ENCODE measurements at places on chromosomes 7 and 10. TPM values are rescaled to one million over a fixed set of nuclear protein-coding genes. Genes with fewer than 3 reads are reported as not detected.

- no peak for DNase-seq
Observed at GRCh38 chr7:20269726-20270125, 52.5 kb upstream of the MACC1 start.

DNA sequence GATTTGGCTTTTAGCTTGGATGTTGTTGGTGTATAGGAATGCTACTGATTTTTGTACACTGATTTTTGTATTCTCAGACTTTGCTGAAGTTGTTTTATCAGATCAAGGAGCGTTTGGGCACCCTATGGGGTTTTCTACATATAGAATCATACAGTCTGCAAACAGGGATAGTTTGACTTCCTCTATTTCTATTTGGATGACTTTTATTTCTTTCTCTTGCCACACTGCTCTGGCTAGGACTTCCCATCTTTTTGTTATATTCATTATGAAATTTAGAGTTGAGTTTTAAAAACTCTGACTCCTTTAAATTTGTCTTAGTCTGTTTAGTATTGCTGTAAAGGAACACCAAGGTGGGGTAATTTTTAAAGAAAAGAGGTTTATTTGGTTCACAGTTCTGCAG is 4.7 kb downstream of the ZNF786 start:
- no peak for DNase-seq

- DNase-seq: no peak
Observed at GRCh38 chr7:112400141-112400540, 50.1 kb upstream of the IFRD1 start.

DNA sequence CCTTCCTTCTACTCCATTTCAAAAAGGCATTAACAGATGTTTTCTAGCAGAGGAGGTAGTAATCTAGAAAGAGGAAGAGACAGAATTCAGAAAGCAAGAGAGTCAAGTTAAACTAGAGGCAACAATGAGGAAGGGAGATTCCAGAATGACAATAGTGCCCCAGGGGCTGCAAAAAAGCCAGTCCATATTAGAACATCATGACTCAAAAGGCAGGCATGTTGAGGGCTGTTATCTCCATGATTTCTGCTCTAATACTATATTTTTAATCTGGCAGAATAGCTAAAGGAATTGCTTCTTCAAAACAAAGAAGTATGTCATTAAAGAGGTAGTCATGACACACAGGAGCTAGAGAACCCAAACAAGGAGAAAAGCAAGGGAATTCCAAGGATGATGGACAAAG is 599.6 kb downstream of the INHBA start:
- DNase-seq: no peak

DNA sequence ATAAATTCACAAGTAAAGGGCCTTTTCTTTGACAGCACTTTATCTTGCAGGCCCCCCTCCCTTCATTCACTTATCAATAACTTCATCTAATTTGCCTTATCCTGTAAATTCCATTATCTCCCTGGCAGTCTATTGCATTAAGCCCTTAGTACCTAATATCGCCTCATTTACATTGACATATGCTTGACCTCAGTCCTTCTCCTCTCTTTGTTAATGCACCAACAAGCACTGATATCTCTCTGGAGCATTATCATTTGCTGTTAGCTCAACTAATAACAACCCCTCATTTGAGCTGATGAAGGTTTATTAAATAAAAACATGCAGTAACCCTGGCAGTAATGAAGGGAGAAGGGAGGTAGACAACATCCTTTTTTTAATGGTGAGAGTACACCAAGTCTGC is 46.8 kb downstream of the EXOC4 start:
- no peak for DNase-seq

DNA sequence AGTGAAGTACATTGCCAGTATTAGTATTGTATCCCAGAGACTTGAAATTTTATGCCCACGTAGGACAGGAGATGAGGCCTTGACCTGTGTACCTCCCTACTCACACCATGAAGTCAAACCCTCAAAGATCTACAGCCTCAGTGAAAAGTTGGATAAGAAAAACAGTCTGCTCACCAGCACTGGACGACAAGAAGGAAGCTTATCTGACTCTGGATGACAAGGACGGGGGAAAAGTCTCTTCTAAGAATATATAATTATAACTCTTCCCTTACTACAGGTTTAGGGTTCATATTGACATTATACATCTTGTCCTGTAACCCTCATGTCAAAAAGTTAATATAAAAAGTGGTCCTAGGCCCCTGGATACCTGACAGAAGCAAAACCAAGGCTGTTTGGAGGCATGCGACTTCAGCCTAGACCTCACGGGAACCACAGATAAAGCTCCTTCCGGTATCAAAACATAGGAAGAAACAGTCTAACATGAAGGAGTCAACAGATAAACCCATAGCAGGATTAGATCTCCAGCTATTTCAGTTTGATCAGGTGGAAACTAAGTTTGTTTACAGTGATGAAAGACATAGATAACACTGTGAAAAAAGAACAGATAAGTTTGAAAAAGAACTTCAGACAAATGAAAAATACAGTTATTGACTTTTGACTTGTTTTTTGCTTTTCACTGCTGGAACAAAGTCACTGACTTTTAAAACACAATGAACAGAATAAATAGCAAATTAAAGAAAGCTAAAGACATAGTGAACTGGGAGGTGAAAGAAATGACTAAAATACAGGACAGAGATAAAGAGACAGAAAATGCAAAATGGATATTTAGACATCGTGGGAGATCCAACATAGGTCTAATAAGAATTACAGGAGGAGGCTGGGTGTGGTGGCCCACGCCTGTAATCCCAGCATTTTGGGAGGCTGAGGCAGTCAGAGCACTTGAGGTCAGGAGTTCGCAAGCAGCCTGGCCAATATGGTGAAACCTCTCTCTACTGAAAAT is 145.9 kb downstream of the PHTF2 start:
- no peak for DNase-seq

DNA sequence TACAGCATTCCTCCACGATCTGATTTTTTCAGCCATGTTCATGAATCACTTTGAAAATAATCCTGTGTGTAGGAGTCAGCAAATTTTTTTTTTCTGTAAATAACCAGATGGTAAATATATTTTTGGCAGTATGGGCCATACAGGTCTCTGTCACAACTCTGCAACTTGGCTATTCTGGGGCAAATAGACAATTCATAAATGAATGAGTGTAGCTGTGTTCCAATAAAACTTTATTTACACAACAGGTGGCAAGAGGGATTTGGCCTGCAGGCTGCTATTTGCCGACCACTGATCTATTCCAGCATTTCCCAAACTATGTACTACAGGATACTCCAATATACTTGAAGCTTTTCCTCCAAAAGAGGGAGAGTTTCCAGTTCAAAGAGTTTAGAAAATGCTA is 78.7 kb upstream of the SVIL start:
- no peak for DNase-seq

- DNase-seq: no peak
Observed at GRCh38 chr10:70500368-70500767, 21.8 kb downstream of the PALD1 start.

GRCh38 chr7:30170476-30171205 is 35.9 kb downstream of the MTURN start:
- DNase-seq: no peak

DNA sequence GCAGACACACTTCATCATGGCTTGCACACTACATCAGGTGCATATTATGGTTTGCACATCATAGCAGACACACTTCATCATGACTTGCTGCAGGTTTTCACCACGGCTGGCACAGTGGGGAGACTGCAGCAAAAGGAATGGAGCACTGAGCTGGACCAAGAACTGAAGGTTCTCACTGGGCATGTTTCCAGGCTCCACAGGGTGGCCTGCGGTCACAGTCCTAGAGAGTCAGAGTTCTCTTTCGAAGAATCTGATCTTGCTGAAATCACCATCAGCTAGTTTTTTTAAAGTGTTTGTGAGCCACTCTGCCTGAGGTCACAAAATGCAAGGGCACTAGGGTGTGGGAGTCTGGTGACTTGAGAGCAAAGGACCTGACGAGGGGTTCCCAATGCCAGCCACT is 140.4 kb upstream of the NPY start:
- no peak for DNase-seq

The ACADSB gene
- 27.3 TPM for total RNA-seq

The CDK13 gene
- total RNA-seq: 49.3 TPM

The ABCB1 gene
- total RNA-seq: 31.3 TPM

The TMEM178B gene
- 8.7 TPM for total RNA-seq

The C10orf71 gene
- not detected for total RNA-seq

Measured in type B pancreatic cell (in vitro differentiated cells).